ENCODE measurements at places on chromosomes 4 and X.

GRCh38 chr4:123325241-123325681 lies 71.3 kb upstream of the SPRY1 start:
- DNase-seq, result no peak

DNA sequence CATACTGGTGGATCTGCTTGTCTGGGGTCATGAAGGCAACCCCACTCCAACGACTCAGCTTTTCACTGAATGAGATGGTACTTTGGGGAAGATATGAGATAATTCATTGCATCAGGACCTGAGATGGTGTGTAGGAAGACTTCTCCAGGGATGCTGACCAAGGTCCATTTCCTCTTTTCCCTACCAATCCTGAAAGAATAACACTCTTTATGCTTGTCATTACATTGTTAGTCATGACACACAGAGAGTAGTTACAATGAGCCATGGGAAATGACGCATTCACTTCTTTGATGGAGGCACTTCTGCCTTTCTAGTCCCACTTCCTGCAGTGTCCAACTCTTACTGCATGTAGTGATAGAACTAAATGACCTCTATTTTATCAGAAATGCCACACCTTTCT lies 58.6 kb downstream of the AREG start:
- no peak for DNase-seq

GRCh38 chr4:86935566-86935852 lies 698 bp downstream of the AFF1 start:
- DNase-seq, result no peak

GRCh38 chrX:40062525-40063155 lies 35.1 kb downstream of the BCOR start:
- DNase-seq, result no peak

DNA sequence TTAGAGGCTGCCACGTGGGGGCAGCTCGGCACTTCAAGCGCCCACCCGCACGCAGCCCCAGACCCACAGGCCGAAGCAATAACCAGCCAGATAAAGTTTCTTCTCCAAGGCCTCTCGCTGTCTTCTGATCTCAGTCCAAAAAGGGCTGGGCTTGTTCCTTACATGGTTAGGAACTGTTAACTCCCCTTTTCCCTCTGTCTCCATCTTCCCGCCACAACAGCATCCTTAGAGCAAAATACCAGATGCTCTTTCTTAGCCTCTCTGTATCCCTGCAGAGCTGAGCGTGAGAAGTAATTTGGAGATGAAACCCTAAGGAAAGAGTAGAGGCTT lies 23.4 kb upstream of the KIAA1210 start:
- no peak for DNase-seq

DNA sequence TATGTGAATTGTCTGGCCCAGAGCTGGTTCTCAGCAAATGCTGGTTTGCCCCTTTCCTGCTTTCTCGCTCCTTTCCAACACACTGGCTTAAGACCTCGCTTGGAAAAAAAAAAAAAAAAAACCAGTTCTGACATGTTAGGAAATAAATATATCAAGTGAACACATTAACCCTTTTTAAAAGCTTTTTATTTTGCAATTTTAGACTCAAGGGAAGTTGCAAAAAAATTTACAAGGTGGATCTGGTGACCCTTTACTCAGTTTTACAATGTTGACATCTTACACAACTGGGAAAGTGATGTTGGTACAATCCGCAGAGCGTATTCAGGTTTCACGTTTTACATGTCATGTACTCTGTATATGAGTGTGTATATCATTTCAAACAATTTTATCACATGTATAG lies 100.1 kb downstream of the RTL5 start:
- DNase-seq, result no peak

- no peak for DNase-seq
Measured at GRCh38 chrX:30627818-30628652, 25.2 kb upstream of the GK start.

DNA sequence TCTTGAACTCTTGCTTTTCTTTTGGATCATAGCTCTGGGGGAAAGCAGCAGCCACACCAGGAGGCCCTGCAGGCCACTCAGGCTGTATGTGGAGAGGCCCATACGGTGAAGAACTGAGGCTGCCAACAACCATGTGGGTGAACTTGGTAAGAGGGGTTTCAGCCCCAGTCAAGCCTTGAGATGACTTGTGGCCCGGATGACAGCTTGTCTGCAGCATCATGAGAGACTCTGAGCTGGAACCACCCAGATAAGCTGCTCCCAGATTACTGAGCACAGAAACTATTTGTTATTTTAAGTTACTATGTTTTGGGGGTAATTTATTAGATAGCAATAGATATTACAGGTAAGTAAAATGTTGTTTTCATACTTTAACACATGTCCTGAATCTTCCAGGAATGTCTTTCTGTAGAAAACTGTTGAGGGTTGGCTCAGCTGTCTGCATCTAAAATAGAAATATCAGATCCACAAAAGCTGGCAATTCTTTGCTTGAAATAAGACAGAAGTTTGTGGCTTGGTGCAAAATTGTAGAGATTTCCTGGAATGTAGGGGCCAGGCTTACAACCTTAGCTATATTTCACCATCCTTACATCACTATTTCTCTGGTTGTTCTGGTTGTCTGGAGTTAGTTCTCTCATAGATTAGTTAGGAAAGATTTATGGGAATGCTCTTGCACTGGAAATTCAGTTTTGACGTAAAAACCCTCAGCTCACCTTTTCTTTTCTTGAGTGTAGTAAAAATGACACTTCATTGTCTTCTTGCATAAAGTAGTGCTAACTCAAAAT lies 272.1 kb downstream of the RAPGEF2 start:
- no peak for DNase-seq

DNA sequence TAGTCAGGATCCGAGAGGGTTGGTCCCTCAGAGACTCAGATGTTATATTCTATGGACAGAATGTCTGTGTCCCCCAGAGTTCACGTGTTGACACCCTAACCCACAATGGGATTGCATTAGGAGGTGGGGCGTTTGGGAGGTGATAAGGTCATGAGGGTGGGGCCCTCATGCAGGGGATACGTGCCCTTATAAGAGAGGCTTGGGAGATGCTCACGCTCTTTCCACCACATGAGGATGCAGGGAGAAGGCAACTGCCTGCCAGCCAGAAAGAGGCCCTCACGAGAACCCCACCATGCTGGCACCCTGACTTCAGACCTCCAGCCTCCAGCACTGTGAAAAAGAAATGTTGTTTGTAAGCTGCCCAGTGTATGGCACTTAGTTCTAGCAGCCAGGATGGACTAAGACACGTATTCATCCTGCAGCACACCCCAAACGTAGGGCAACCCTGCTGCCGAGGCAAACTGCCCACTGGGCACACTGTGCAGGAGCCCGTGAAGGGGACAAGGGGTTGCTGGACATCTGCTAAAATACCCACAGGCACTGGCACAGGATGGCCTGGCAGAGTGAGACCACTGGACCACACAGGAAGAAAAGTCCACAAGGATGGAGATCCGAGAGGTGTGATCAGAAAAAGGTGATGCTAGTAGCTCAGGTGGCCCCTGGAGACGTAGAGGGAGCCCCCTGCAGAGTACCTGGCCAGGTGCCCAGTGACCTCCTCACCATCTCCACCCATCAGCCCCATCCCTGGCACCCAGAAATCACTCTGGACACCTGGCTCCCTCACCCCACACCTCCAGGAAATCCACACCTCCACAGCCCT lies 62.7 kb downstream of the HTRA3 start:
- no peak for DNase-seq

DNA sequence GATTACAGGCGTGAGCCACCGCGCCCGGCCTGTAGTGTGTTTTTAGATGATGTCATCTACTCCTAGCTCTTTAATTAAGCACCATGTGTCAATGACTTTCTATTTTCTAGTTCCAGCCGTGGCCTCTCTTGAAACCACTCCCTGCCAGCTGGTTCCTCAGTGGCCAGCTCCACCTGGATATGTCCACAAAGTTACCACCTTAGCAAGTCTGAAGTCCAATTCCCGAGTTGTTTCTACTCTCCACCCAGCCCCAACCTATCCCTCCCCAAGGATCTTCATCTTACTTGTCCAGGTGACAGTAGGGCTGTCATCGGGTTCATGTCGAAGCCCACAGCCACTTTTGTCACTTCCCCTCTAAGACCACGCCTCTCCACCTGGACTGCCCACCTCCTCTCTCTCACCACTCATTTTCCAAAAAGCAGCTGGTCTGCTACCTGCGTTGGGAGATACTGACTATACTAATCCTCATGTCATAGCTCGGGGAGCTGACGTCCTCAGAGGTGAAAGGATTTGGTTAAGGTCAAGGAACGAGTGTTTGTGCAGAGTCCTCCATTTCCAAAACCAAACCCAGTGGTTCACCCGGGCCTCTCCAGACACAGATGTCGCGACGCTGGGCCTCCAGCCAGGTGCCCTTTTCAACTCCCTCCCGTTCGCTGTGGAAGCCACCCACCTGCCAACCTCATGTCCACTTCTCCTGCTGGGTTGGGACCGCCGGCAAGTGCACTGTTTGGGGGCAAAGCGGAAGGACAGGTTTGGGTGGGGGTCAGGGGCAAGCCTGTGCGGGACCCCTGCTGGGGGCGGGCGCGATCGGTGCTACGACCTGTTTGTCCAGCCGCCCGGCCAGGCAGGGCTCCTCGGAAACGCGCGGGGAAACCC lies 704 bp downstream of the FAM3A start:
- no peak for DNase-seq

DNA sequence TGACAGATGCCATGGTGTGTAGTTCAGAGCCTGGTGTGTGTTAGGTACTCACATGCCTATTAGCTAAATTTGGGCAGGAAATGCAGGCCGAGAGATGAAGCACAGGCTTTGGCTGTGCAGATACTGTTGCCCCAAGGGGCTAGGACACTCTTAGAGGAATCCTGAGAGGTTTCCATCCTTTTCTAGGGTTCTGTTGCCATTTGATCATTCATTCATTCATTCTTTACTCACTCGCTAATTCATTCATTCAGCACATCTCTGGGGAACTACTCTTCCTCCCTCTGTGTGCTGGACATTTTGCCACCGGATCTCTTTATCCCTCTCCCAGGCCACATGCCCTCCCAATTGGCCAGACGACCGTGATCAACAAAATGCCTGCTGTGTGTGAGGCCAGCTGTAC lies 43.9 kb upstream of the NSG1 start:
- DNase-seq, result no peak

- DNase-seq, result no peak
Measured at GRCh38 chr4:32102896-32103295, 1382.7 kb downstream of the PCDH7 start.

All from activated T-helper 1 cell treated with anti-CD3 and anti-CD28 coated beads, Interleukin-2, amount 50 U/mL, for 16 hours (primary cell).